GM10248 (cell line): ENCODE measurements at places on chromosomes 7 and 10.

- DNase-seq = no peak
Measured at GRCh38 chr7:82390936-82391335, 52.6 kb downstream of the CACNA2D1 start.

DNA sequence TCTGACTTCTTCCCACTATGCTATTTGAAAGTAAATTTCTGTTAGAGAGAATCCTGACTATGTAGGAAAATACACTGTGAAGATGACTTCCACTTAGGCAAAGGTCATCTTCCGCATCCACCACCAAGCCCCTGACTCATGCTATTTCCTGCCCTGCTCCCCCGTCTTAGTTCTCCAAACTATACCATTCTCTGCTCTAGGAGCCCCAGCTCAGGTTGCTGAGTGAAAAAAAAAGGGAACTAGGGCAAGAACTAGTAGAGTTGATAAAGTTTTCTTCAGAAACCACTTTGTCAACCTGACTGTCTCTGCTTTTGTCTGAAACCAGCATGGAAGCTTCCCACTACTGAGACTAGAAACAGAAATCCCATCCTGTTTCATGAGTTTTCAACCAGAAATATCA is 96.9 kb downstream of the EVX1 start:
- DNase-seq = no peak

- DNase-seq = no peak
Measured at GRCh38 chr10:114021717-114022680, 21.7 kb upstream of the ADRB1 start.

DNA sequence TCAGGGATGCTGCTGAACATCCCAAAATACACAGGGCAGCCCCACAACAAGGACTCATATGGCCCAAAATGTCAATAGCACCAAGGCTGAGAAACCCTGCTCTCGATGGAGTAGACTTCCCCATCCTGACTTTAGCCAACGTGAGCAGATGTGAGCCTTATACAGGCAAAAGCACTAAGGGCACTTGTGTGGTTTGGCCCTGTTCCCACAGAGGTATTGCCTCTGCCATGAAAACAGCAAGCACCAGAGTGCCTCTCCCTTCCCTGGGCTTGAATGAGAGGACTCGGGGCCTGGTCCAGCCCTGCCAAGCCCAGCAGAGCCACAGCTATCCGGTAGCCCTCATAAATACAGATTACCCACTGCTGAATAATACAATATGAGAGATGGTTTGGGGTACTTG is 47.5 kb downstream of the ACSM6 start:
- DNase-seq = no peak

DNA sequence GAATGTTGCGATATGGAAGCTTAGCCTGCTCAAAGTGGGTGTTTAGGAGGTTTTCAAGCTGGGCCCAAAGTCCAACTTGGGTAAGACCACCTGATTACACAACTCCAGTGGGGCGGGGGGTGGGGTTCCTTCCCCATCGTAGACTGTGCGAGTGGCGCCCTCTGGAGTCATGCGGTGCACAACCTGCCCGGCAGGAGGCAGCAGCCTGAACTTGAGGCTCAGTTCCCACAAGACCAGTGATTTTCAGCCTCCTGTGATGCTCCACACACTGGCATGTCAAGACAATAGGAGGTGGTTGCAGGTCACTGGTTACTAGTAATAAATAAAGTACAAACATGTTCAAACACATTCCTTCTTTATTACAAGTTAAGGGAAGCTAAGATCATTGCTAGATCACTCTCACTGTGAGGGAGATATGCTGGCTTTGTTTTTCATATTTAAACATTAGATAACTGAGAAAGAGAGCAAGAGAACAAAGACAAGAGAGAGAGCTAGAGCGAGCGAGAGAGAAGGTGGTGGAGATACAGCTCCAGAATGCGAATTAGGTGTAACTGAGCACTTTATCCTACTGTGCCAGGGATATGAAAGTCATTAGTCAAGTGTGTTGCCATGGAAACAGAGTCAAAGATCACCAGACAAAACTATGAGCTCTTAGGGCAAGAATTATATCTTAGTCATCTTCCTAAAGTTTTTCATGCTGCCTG is 97.4 kb upstream of the BMPER start:
- DNase-seq = no peak

DNA sequence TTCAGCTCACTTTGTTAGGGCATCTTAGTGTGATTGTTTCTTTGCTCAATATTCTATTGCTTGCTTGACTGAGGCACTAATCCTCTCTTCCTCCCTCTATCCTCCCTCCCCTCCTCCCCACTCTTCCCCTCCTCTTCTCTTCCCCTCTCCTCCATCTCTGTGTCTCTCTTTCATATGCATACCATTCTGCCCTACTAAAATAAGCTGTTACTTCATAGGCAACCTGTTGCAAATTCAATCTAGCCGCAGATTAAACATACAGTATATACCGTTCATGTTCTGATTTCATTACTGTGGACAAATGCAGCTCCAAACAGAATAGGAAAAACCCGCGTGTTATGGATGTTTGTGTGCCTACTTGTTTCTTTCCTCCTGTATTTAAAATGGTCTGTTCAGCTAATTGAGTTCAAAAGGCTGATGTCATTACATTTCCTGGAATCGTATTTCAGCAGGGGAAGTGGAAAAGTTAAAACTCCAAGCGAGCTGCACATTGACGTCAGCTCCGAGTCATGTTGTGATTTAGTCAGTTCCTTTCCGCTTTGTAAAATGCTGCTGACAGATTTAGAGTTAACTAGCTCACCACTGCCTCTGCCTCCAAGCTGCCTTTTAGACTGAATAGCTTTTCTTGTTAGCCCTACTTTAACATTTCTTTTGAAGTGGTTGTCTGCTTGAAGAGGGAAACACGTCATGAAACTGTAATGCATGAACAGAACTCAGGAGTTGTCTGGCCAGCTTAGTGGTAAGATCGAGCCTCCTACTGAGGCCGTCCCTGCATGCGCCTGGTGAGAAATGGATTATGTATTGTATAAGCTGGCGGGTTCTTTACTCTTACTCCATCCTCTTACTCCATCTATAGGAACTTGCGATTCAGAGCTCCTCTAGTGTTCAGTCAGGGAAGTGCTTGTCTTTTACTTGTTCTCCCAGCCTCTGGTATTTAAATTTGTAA is 69.0 kb downstream of the CREM start:
- peak; percentile 73 for DNase-seq

DNA sequence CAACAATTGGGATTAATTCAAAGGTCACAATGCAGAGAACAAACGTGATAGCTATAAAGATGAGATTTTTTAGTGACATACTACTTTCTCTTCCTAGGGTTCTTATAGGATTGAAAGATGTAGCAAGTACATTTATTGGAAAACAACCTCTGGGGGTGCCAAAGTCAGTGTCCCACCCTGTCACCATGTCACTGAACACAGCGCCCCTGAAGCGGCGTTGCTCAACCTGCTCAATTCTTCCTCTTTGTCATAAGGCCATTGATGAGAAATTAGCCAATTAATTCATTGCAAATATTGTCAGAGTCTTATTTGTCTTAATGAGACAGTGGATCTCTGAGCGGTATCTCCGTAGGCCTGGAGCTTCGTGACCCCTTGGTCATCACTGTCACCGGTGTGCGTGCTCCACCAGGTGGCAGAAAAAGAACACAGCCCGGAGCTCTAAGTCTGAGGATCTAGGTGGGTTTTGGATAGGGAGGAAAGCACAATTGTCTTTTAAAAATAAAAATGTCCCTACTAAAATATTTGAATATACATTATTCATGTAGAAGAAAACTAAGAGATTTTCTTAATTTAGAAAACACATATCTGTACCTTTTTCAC is 362.6 kb downstream of the PAXIP1 start:
- no peak for DNase-seq

DNA sequence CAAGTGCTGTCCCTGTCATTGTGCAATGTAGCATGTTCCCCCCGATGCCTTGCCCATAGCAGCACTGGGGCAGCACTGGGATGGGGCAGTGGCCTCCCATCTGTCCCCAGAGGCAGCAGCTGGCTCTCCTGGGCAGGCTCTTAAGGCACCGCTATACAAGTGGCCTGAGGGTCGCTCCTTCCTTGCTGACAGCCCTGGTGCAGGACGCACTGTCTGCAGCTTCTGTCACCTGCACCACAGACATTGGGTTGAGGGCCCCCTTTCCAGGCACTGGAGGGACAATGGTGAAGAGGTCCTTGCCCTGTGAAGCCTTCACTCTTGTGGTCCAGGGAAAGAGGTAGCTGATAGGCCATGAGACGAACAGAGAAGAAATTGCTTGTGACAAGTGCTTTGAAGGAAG is 10.6 kb downstream of the CPSF4 start:
- DNase-seq = no peak

DNA sequence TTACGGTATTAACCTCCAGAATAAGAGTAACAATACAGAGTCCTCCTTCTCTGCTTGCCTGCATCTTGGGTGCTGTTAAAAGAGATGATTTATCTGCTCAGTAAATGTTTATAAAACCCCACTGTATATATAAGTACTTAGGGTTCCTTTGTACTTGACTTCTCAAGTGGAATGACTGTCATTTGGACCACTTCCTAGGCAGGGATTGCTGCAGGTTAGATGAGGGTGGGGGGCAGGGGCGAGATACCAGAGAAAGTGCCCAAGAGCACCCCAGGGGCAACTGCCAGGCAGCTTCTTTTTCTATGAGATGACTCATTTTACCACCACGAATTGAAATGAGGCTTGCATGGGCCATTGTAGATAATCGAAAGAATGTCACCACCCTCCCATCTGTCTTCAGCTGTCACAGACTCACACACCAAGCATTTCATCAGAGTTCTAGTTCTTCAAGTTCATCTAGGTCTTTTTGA is 421.9 kb upstream of the GALNT17 start:
- DNase-seq = no peak

DNA sequence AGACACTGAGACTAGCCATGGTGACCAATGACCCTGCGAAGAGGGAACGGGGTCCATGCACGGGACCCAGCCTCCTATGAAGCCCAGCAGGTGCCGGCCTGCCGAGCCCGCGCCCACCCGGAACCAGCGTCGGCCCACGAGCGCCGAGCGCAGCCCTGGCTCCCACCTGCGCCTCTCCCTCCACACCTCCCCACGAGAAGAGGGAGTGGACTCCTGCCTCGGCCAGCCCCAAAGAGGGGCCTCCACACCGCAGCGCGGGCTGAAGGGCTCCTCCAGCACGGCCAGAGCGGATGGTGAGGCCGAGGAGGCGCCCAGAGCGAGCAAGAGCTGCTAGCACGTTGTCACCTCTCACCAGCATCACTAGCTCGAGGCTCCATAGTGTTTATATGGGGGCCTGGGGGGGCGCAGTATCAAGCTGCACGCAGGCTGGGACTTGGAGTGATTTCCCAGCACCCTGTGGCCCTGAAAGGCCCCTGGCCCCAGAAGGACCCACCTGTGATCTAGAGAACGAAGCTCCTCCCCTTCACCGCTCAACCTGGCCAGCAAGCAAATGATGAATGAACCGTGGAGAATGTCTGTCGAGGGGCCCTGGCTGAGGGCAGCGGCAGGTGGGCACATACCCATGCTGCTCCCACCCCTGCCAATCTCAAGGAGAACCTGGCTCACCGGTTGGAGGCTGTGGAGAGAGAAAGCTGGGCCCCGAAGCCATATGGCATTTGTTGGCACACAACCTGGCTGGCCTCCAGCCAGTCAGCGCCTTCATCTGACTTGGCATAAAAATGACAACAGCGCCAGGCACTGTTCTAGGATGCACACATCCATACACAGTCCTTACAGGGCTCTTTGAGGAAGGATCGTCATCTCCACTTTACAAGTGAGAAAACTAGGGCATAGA is 30.7 kb downstream of the GHRHR start:
- no peak for DNase-seq

DNA sequence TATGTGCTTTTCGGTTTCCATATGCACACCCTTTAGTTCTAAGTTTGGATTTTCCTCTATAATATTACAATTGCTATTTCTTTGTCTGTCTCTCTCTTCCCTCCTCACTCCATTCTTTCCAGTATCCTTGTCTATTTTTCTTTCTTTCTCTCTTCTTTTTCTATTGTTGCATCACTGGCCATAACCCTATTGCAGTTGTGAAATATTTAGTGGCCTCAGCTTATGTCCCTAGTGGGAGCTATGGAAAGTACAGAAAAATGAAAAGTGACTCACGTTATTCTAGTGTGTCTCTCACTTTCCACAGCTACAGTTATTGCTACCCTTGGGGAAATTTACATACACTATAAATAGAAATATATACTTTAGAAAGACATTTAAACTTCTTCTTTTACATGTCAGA is 59.1 kb downstream of the CNTNAP2 start:
- DNase-seq = no peak

DNA sequence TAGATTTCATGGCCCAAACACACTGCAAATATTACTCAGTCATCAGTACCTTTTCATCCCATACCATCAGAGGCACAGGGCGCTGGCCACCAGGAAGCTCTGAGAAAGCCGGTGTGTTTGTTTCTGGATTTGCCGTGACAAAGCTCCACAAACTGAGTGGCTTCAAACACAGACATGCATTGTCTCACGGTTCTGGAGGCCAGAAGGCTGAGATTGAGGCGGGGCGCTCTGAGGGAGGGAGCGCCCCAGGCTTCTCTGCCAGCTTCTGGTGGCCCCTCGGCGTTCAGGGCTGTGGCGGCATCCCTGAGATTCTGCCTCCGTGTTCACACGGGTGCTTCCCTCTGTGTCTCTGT is 3.7 kb upstream of the TTYH3 start:
- no peak for DNase-seq

DNA sequence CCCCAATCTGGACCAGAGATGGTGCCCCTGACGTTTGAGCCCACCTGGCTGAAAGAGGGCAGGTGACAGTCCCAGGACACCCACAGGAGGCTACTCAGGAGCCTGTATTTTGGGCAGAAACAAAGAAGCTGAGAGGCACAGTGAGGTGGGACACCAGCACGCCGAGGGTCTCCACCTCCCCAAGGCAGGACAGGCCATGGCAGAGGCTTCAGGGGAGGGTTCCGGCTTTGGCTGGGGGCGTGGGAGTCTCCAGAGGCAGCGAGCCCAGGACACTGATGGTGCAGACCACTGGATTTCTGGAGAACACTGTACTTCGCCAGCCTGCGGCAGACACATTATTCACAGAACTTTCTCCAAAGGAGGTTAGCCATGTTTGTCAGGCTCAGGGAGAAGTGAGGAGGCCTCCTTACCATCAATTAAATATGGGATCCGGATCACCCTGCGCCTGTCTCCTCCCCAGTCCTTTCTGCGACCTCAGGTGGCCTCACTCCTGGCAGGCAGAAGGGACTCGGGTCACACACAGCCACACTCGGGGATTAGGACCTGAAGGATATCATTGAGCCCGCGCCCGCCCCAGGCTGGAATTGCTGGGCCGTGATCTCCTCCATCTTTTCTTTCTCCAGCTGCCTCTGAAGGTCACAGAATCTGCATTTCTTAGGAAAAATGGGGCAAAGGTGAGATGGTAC is 98.3 kb downstream of the MKI67 start:
- DNase-seq = no peak

DNA sequence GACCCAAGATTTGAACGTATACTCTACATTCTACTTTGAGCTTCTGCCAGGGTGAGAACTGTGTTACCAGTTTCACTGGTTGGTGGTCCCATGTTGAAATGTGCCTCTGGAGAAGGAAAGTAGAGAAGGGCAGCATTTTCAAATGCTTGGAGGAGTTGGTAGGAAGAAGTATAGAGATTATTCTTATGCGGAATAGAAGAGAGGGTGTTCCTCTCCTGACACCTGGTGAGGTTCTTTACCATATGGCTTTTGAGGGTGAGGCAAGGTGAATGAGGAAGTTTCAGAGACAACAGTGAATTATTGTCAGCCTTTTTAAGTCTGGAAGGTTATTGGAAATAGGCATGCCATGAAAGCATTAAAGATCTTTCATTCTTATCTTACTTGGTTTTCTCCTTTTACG is 34.3 kb downstream of the R3HCC1L start:
- no peak for DNase-seq

- no peak for DNase-seq
Measured at GRCh38 chr10:5595994-5596471, 70.4 kb downstream of the ASB13 start.
